Fibroblast of villous mesenchyme (primary cell): ENCODE measurements at places on chromosomes 3 and 15.

GRCh38 chr3:160400030-160400701, 716 bp downstream of the SMC4 start:
- DNase-seq = peak; percentile 74

- no peak for DNase-seq
Observed at GRCh38 chr15:81807806-81808205, 238.0 kb downstream of the MEX3B start.

- DNase-seq = no peak
Observed at GRCh38 chr15:56523521-56523920, 58.6 kb upstream of the MNS1 start.

- no peak for DNase-seq
Observed at GRCh38 chr15:101536875-101537405, 47.4 kb upstream of the PCSK6 start.
